ENCODE measurements at places on chromosomes 6 and 20. TPM values are rescaled to one million over a fixed set of nuclear protein-coding genes. Genes with fewer than 3 reads are reported as not detected.

WFDC2 gene
- 21.4 TPM for polyA plus RNA-seq

NHLRC1 gene
- polyA plus RNA-seq, result 1.0 TPM

RFX6 gene
- polyA plus RNA-seq, result 3.3 TPM

LAMA2 gene
- 1.2 TPM for polyA plus RNA-seq

CD24 gene
- 333 TPM for polyA plus RNA-seq

ULBP1 gene
- not detected for polyA plus RNA-seq

Measured in pancreas (tissue), 10 donors.